Activated CD4-positive, CD25-positive, alpha-beta regulatory T cell (primary cell): ENCODE measurements at places on chromosomes 4 and X.

- DNase-seq: no peak
Measured at GRCh38 chrX:13115146-13115855, 70.9 kb upstream of the FAM9C start.

DNA sequence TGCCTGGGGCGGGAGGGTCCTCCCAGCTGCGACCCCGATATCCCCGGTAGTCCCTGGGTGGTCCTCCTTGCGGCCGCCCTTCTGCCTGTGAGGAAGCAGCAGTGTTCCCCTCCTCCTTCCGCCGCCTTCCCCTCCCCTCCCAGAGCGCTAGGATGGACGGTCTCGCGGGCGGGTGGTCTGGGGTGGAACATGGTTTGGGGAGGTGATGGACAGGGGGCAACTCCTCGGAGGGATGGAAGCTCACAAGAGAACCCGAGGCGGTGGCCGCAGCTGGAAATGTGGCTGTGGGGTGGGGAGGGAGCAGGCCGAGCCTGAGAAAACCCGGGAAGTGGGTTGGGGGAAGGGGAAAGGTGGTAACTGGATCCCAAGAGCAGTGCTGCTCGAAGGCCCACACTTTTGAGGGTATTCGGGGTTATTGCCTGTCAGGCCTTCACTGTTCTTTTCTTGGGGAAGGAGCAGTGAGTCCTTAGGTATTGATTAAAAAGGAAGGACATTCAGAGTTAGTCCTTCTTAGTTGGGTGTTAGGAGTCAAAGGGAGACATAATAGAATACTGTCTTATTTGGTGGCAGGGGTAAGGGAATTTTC, 581 bp downstream of the UBE2K start:
- DNase-seq: peak; percentile 38

DNA sequence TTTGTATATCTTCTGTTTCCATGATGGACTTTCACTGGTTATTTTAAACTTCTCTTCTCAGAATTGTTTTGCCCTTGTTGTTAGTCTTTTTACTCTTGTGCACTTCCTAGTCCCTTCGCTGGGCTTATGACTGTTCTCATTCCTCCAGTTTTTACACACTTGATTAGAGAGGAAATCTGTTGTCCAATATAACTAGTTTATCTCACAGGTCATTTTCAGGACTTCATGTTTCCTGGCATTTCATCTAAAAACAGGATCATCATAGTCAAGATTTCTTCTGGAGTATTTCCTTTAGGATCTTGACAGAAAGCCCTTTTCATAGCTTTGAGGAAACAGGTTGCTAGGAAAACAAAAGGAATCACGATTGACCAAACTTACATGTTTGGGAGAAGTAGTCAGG, 3.0 kb downstream of the FNIP2 start:
- no peak for DNase-seq

GRCh38 chr4:30605616-30606190, 114.5 kb upstream of the PCDH7 start:
- no peak for DNase-seq
